Mucosa of descending colon (tissue), 3 donors: ENCODE measurements at places on chromosomes 4 and X. TPM values are rescaled to one million over a fixed set of nuclear protein-coding genes. Genes with fewer than 3 reads are reported as not detected.

DNA sequence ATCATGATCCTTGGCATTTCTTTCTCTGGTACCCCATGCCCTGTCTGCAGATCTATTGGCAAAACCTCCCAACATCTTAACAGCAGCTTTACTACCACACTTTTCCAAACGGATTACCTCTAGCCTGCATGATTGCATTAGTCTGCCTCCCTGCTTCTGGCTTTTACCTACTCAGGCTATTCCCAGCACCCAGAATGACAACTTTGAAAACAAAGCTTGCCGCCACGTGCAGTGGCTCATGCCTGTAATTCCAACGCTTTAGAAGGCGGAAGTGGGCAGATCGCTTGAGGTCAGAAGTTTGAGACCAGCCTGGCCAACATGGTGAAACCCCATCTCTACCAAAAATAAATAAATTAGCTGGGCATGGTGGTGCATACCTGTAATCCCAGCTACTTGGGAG, 60.2 kb downstream of the UBE2K start:
- no peak for DNase-seq

- DNase-seq, result no peak
Observed at GRCh38 chr4:139768896-139769295, 103.3 kb downstream of the MGST2 start.

Gene SOD3
- 18.0 TPM for total RNA-seq

DNA sequence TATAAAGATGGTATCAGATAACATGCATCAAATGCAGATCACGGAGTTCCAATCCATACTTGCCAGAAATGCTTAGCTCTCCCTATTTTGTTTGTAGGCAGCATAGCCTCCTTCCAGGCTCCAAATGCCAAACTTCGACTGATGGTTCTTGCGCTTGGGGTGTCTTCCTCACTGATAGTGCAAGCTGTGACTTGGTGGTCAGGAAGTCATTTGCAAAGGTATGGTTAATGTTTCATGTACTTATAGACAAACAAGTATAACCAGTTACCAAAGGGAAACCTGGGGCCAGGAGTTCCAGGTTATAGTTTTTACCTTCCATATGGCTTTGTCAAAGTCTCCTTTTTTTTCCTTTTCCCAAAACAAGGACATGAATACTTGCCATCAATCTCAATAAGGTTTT, 5.3 kb downstream of the CWH43 start:
- DNase-seq, result peak; percentile 13

DNA sequence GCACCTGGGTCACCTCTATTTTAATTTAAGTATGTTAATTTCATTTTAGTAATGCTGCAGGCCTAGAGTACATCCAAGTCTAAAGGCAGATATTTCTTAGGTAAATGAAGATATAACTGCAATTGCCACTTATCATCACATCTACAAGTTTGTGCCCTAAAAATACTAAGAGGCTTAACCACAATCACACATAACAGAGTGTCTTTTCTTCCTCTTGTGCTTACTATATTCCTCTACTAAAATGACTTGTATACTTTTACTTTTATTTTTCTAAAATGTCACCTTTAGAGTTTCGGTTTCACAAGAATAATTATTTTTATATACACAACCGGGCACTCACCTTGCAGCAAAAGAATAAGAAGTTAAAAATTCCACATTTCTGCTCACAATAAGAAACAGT, 77.9 kb downstream of the EFHC2 start:
- DNase-seq, result no peak

Gene DLG3
- total RNA-seq, result 72.8 TPM

DNA sequence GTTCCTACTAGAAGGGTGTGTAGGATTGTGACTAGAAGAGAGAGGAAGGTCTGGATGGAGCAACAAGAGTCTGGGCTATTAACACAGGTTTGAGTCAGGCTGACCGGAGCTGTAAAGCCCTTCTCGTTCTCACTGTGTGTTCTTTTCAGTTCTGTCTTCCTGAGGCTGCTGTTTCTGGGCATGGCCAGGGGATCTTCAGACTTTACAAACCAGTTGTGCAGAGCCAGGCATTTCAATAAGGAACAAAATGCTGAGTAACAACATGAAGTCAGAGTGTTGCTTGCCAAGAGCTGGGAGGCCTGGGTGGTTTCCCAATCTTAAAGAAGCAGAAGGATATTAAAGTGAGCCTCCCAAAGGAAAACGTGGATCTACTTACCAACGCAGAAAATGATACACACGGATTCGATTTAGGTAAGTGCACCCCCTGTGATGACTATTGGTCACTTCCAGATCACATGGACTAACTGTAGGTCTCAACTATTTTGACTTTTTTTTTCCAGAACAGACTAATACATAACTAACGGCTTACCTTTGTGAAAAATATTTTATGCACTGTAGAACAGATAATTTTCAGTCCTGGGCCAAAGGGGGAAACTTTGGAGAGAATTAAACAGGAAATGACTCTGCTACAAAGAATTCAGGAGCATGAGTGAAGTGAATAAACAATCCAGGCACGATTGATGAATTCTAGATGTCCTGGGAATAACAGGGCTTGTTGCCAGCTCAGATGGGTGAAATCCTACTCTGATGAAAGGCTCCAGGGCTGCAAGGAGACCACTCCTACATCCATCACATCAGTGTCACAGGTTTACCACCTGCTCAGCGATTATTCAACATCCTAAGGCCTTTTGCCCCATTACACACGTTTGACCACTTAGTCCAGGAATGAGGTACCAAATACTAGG, 94.5 kb downstream of the ANXA3 start:
- DNase-seq, result peak; percentile 67

DNA sequence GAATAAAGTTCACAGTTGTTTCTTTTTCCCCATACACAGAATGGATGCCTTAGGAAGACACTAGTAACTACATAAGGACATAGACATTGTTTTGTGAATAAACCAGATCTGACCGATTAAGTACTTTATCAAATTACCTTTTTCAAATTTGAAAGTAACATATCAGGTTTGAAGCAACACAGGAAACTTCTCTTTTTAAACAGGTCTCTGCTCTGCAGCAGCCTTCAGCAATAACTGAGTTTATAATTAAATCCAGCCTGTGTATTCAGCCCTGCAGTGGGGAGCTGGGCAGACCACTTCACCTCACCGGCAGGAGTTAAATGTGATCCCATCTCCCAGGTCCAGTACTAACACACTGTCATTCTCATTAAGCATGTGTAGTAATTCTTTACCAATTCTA, 68.3 kb upstream of the ATOH1 start:
- no peak for DNase-seq
